ENCODE measurements at places on chromosomes 5 and 9.

DNA sequence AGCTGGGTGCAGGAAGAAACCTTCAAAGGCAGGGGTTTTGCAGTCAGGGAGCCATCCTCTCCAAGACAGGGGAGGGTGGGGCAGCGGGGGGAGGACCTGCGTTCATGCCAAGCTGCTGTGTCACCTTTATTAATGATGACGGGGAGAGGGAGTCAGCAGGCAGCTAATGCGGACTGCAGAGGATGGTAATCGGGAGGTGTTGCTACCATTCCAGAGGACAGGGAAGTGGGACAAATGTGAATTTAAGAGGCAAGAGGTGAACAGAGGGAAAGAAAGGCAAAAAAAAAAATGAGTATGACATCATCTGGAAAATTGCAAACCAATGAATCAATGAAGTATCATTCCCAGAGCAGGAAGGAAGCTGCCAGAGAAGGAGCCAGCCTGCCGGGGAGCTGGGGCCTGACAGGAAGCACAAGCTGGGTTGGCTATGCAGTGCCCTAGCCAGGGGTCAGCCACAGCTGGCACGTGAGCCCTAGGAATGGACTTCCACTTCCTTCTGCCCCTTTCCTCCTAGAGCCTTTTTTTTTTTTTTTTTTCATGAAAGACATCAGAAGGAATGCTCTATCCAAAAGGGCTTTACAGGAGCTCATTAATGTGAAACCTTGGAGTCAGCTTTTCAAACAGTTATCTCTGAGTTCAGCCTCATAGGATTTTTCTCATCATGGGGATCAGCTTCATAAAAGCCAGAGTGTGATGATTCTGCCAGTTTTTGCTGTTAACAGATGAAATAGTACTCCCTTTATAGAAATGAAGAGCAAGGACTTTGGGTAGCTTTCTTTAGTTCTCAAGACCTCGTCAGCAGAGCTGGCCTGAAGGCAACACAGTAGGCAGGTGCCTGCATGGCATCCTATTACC, 9.2 kb downstream of the INSYN2B start:
- no peak for DNase-seq

DNA sequence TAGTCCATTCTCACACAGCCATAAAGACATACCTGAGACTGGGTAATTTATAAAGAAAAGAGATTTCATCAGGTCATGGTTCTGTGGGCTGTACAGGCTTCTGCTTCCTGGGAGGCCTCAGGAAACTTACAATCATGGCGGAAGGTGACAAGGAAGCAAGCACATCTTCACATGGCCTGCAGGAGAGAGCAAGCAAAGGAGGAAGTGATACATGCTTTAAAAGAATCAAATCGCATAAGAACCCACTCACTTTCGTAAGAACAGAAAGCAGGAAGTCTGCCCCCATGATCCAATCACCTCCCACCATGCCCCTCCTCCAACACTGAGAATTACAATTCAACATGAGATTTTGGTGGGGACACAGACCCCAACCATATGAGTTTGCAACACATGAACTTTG, 5.1 kb upstream of the FBXO38 start:
- DNase-seq: no peak

DNA sequence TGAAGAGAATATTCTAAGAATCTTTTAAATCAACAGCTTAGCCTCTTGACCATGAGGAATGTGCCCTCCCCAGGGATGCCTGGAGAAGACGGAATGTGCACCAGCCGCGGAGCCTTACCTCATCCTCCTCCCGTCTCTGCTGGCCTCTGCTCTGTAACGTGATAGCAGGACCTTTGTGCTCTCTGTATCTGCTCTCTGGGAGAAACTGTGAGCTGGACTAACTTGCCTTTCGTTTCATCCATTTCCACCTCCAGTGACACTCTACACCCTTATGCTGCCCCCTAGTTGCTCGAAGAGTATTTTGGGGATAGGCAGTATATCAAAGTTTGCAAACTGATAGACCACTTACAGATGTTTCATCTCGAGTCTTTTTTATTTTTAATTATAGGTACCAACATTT, 141.4 kb downstream of the NPR3 start:
- DNase-seq: no peak

GRCh38 chr5:122985954-122986721, 50.4 kb downstream of the PPIC start:
- DNase-seq: no peak

GRCh38 chr9:38066197-38066913, 2.7 kb downstream of the SHB start:
- no peak for DNase-seq

DNA sequence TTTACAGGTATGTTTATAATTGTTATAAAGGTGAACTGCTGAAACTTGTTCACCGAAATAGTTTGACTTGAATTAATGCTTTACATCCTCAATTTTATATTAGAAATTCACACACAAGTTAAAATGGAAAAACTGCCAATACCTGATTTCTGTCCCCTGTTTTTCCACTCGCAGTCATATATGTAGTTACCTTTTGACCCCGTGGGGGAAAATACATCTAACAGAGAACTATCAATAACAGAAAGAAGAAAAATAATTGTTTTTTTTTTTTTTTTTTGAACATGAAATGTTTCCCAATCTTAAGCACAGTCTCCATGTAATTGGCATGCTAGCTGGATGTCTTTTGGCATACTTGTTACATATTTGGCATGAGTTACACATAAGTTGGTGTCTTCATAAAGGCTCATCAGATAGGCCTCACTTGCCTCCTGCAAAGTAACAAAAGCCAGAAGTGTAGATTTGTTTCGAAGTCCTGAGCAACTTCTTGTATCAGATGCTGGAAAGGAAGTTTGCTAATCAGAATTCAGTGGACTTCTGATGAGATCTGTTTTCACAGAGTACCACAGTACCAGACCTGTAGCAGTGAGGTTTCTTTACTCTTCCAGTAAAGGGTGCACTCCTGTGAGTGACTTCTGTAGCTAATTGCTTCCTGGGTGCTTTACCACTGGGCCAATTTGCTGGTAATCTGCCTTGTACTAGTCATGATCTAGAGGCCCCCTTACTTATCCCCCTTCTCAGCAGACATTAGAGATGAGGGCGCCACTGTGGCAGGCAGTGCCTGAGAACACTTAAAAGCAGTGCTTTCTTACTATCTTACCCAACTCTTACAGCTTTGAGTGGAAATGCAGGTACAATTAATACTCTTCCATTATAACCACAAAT, 36.2 kb upstream of the CXXC5 start:
- DNase-seq: no peak

DNA sequence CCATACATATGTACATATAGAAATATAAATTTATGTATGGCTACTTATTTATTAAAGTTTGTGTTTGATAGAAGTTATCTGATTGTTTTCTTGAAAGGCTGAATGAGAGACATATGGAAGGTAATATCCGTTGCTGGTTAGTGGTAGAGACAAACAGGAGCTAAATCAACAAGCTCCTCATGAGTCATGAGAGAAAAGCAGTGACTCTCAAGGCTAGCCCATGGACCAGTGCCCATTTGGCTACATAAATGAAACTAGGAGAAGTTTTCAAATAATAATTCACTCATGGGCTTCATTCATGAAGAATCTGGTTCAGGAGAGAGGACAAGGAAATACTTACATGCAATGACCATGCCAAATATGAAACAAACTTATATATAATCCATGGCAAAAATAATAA, 504.5 kb upstream of the ITGA1 start:
- DNase-seq: no peak

- no peak for DNase-seq
Observed at GRCh38 chr5:18375641-18376040, 741.4 kb downstream of the TAF11L14 start.

GRCh38 chr9:14373336-14373666, 59.4 kb upstream of the NFIB start:
- no peak for DNase-seq

GRCh38 chr5:138653502-138653901, 78.3 kb upstream of the HSPA9 start:
- no peak for DNase-seq

DNA sequence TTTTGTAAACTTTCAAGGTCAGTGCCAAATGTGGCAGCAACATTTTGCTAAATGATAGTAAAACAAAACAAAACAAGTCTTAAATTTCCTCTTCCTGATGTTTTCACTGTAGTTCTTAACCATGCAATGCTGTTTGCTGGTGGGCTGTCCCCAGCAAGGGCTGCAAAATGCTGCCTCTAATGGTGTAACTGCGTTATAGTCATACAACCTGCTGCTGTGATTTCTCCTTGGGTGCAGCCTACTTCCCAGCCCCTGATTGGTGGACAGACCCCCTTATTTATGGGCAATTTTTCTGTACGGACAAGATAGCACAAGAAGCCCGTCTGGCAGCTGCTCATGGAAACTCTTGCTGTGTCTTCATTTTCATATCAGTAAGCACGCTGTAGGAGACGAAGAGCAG, 26.6 kb upstream of the PIP5K1B start:
- DNase-seq: no peak

DNA sequence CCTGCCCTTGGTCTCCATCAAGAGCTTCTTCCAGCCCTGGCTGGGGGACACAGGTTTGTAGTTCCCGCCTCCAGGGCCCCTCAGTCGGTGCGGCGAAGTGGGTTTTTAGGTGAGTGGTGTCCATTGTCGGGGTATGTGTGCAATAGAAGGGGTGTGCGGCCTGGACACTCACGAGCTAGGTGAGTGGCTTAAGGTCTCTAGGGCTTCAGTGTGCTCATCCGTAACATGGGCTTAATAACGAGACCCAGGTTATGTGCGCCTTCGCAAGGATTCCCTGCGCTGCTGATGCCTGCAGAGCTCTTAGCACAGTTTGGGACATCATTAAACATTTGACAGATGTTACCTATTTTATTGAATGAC, 656 bp downstream of the CEP78 start:
- DNase-seq: no peak

DNA sequence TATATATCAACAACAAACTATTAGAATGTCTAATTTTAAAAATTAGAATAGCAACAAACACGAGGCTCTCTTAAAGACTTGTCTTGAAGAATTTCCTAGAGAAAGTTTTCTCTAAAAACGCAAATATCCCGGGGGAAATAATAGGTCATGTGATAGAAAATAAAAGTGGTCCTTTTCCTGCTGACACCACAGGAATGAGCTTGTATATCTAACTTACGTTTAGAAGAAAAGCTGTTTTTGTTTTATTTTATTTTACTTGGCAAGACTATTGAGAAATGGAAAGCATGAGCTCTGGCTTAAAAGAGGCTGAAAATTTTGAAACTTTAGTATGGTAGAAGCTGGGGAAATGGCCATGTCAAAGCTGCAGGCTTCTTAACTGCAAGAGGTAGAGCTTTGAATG, 465.0 kb downstream of the AGTPBP1 start:
- DNase-seq: no peak

DNA sequence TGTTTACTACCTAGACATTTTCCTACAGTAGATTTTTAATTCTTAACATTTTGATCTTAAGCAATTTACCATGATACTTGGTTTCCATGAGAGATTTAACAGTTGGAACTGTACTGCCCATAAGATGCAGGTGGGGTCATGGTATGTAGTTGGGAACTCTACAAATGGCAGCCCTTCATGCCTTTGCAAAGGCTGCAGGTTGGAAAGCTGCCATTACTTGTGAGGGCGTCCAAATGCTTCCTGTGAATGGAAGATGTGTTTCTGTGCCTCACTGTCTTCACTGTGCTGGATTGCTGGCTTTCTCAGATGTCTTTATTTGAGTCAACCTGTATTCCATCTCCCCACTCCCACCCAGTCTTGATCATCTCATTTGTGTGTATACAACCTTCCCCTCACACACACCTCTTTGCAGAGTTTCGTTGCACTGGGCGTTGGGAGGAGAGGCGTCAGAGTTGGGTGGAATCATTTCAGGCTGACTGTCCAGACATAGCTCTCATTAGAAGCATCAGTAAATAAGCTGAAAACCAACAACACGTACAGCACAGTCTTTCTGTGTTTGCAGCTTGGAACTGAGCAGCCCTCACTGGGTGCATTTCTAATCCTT, 14.8 kb upstream of the ABL1 start:
- no peak for DNase-seq

- no peak for DNase-seq
Observed at GRCh38 chr9:89032173-89032572, 40.9 kb downstream of the S1PR3 start.

GRCh38 chr9:128159522-128159783, 612 bp upstream of the BBLN start:
- no peak for DNase-seq

DNA sequence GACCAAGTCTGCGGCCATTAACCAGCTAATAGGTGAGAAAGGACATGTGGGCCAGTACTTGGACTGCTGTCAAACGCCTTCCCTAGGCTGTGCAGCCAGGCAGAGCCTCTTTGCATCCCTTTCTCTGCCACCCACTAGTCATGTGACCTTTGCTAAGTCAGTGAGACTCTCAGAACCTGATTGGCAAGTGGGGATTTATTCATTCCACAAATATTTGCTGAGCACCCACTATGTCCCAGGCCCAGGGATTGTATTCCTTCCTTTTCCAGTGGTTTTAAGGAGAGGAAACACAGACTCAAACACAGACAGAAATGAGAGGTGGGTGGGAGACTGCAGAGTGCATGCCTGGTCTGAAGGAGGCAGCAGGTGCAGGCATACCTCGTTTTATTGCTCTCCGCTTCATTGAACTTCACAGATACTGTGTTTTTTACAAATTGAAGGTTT, 71.6 kb upstream of the GALNT10 start:
- DNase-seq: no peak

- no peak for DNase-seq
Observed at GRCh38 chr9:128685636-128686489, 3.2 kb upstream of the SET start.

- no peak for DNase-seq
Observed at GRCh38 chr5:149930749-149931574, 13.6 kb downstream of the PDE6A start.

DNA sequence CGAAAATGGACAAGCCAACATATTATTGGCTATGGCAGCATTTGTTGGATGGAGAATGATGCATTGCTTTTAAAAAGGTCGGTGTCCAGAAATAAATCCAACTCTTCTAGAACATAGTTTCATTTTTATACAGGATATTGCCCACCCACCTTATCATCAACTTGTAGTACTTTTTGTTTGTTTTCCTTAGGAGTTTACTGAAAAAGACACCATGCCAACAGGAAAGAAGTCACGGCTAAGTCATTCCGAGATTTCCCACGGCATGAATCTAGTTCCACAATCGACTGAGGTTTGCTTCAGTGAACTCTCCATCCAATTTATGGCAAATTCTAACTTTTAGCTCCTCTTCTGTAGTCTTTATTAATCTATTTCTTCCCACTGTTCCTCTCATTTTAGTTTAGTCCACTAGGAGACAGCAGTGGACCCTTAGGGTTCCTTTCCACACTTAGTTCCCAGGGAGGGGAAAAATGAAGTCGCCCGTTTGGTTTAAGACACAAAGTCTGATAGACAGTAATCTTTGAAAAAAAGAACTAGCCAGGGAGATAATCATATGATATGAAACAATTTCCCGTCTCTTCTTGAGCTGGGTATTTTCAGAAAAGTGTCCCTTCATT, 237.5 kb downstream of the AP3B1 start:
- DNase-seq: no peak

DNA sequence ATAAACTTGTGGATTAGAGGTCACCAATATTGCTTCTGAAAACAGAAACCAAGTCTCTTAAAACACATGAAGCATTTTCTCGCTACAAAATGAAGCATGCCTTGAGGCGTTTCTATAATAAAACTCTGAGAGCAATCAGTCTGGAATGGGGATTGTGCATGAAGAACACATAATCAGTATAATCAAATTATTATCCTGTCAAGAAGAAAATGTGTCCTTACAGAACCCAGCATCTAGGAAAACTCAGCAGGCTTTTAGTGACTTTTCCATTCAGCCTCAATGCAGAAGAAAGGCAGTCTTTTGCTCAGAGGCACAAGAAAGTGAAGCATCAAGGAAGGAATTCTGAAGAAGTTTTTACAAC, 121.9 kb downstream of the CDH18 start:
- DNase-seq: no peak
